Stimulated activated CD8-positive, alpha-beta memory T cell treated with anti-CD3 and anti-CD28 coated beads, Interleukin-12 subunit alpha, Interleukin-12 subunit beta, amount 100 ng/mL, for 1 hour (primary cell): ENCODE measurements at places on chromosomes 11 and 22.

DNA sequence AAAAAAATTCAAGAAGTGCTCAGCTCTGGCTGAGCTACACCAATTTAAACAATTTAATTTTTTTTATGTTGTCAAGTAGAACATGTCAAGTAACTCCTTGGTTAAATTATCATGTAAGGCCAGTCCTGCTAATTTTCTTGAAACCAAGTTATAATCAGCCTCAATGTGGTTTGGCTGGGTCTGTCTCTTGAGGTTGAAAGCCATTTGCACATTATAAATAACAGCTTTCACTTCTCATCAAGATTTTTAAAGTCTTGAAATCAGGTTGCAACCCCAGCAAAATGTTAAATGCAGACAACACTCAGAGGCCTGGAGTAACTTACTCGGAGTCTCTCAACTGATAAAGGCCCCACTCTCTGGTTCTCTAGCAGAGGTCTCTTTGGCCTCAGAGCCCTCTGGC is 324.4 kb downstream of the BRD1 start:
- no peak for DNase-seq

- DNase-seq: no peak
Measured at GRCh38 chr11:828506-829175, 922 bp downstream of the CRACR2B start.

GRCh38 chr11:73263640-73264039 is 8.5 kb upstream of the P2RY6 start:
- no peak for DNase-seq

DNA sequence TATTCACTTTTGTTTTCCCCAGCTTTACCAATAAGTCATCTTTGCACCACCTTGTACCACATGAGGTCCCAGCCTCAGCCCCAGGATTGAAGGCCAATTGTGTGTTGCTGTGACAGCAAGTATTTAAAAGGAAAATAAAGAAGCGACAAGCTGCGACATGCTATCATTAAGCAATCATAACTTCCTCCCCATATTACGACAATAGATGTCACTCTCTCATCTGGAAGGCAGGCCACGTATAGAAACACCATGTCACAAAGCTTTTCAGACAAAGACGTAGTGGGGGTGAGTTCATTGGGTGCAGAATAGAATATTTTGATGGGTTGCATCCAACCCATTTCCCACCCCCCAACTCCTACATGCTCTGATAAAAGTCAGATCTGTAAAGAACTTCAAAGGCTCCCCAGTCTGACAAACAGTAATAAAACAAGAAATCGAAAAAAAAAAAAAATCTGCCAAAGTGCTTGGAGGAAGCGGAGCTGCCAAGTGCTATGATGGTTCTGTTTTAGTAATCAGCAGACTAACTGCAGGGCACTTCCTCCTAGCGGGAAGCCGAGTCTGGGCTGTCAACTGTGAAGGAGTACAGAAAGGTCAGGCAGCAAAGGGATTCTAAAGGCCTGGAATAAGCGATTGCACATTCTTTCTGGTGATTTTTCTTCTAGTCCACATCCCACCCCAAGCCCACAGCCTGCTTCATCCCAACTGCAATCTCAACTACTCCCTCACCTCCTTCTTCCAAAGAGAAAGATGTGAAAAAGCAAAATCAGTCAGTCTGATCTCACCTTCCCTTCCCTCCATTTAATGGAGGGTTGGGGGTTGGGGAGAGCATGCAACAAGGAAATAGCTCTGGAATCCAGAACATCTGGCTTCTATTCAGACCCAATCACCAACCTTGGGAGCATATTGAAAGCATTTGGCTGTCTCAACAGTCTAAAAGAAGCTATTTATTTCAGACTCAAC is 131.4 kb upstream of the UBASH3B start:
- no peak for DNase-seq

DNA sequence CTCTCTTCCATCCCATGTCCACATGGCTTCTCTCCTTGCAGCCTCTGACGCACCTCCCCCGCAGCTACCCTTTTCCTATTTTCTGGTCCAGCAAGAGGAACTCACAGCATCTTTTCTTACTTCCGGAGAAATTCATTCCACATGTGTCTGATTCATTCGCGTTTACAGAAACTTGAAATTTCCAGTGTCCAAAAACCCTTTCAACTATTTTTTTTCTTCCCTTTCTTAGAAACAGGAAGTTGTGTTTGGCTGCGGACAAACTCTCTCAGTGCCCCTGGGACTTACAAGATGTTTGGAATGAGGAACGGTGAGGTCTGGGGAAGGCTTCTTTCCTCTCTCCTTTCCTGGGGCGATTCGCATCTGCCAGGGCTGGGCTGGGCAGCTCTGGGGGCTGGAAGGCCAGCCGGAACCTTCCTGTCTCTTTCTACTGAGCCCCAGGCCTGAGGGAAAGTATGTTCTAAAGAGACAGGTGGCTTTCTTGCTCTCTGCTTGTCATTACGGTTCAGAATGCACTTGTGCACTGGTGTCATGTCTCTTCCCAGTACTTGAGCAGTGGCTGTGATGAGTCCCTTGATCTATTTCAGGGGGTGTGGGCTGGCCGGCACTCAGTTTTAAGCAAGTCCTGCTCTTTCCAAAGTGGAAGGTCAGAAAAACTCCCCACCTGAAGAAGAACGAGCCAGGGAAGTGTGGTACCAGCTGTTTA is 27.5 kb downstream of the ADAMTS8 start:
- no peak for DNase-seq

- no peak for DNase-seq
Measured at GRCh38 chr22:44224166-44224565, 43.4 kb downstream of the PARVG start.

DNA sequence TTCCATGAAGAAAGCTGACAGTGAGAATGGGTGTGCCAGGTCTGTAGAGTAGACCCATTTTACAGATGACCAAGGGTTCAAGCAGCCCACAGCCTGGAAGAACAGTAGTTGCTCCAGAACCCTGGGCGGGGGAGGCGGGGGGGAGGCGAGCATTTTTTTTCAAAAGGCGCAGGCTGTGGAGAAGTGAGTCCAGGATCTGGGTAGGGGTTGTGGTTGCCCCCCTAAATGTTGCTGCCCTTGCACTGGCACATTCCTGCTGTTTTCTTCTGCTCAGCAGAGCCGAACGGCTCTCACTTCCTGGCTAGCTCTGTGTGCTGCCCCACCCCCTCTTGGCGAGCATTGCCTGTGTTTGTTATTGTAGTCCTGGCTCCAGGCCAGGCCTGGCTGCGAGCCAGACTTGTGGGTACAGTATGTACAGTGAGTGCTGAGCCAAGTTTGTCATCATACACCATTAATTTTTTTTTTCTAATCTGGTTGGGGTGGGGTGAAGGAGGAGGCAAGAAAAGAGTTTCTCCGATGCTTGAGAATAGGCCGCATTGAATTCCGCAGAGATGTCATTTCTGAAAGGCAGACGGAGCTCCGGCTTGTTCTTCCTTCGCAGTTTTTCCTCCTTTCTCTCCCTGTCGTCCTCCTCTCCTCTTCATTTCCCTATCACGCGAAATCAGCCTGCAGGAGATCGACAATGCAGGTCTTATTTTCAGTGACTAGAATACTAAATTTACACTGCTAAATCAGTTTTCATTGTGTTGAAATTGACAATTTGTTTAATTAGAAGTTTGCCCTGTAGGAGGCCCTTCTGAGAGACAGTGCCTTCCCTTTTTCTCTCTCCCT is 100.5 kb downstream of the ZBTB16 start:
- peak; percentile 94 for DNase-seq

DNA sequence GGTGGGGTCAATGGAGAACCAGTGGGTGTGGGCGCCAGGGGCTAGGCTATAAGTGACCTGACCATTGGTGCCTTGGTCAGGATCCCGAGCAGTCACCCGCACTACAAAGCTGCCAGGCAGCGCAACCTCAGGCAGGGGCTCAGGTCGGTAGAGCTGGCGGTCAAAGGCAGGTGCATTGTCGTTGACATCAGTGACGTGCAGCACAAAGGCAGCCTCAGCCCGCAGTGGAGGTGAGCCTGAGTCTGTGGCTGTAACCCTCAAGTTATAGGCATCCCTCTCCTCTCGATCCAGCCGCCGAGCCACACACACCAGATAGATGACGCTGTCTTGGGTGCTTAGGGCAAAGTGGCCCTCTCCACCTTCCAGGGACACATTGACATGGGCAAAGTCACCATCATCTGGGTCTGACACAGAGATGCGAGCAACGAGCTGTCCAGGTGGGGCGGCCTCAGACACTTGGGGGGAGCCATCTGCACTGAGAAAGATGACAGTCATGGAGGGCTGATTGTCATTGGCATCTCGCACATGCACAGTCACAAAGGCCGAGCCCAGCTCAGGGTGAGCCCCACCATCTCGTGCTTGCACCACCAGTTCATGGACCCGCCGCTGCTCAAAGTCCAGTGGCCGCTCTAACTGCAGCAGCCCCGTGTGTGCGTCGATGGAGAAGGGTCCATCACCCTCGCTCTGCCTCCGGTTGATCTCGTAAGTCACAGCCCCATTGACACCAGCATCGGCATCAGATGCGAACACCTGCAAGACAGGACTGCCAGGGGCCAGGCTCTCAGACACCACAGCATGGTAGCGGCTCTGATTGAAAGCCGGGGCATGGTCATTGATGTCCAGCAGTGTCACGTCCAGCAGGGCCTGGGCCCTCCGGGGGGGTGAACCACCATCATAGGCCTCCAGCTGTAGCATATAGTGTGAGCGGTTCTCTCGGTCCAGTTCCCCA is 15.3 kb downstream of the DCHS1 start:
- DNase-seq: no peak

GRCh38 chr22:43600265-43600664 is 188.5 kb downstream of the MPPED1 start:
- no peak for DNase-seq

DNA sequence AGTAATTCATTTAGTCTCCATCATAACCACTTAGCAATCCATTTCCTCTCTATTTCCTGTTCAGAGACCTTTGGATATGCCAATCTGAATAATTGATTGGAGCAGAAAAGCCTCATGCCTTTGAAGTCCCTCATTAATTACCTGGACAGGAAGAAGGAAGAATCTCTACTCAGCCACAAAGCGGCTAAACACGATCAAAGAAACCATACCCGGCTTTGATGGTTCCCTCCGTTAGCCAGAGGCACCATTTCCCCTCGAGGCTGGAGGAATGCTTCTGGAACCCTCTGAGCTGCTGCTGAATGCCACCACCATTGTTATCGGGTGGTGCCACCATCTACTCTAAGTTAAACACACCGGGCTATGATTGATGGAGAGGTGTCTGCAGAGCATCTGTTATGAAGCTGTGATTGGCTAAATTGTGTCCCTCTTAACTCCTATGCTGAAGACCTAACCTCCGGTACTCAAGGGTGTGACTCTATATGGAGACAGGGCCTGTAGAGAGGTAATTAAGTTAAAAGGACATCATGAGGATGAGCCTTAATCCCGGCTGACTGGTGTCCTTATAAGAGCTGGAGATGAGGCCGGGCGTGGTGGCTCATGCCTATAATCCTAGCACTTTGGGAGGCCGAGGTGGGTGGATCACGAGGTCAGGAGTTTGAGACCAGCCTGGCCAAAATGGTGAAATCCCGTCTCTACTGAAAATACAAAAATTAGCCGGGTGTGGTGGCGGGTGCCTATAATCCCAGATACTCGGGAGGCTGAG is 168.6 kb downstream of the CTTN start:
- no peak for DNase-seq

DNA sequence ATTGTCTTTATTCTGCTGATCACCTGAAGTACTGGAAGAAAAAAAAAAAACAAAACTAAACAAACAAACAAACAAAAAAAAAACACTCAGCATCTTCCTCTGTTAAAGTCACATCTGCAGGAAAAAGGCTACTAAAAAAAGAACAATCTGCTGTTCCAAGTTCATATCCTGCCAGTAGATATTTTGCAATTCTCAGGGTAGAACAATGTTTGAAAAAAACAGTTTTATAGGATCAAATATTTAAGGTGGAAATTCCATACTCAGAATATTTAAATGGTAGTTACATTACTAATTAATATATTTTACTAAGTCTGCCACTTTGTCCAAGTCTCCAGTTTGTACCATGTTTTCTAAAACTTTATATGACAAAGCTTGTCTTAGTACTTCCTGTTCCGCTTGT is 175.2 kb downstream of the SBF2 start:
- no peak for DNase-seq

DNA sequence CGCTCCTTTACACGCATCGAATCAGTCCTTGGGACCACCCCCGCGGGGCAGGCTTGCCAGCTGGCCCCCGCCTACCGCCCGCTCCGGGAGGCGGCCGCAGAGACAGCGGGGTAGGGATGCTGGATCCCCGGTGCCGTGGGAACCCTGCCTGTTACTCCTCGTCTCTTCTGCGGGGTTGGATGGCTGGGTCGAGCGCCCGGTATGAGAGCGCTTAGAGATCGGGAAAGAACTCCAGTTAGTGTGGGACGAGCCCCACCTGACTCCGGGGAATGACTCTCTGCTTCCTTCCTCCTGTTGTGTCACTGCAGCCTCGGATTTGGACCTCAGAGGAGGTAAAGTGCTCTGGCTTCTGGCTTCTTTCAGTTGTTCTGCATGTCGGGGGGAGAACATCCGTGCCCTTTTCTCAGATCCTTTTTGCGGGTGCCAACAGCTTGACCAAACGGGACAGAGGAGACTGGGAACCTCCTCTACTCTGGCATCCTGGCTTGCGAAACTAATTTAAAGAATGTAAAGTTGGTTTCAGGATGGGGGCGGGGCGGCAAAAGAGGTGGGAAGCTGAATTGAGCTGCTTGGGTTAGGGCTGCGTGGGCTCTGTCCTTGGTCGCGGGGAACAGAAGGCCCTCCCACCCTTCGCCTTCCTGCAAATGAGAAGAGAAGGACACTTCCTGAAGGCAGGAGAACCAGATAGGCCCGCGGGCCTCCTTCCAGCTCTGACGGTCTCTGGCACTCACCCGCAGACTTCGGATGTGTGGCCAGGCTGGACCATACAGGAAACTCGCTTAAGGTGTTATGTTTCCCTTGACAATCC is 938 bp downstream of the LAYN start:
- DNase-seq: no peak

DNA sequence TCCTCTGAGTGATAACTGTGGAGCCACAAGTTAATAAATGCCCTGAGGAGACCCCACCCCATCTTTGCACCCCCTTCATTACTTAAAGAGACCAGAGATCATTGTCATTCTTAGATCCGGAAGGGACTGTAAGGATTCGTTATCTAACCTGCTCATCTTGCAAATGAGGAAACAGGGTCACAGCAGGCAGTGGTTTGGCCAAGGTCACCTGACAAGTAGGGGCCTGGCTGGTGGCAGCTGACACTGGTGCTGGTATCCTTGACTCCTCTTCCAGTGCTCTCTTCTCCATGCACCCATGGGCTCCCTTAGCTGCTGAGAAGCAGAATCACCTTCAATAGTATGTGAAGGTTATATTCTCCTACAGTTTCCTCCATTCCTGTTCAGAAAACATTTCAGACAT is 151.6 kb downstream of the GRIK4 start:
- no peak for DNase-seq

- DNase-seq: no peak
Measured at GRCh38 chr22:46424496-46424895, 89.0 kb downstream of the TRMU start.

DNA sequence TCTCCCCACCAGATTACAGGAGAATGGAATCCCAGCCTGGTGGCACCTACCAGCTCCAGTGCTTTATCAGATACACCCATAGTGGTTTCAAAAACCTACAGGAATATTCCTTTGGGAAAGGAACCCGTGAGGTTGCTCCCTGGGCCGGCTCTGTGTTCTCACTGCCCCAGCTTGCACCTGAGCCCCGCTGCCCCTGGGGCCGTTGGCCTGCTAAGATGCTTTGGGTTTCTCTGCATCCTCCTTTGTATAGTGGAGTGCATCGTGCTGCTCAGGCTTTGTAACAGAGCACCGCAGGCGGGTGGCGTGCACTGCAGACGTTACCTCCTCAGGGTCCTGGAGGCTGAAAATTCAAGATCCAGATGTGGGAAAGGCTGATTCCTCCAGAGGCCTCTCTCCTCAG is 414.1 kb downstream of the BRD1 start:
- no peak for DNase-seq

GRCh38 chr11:107665018-107665417 is 46.8 kb downstream of the SLN start:
- DNase-seq: no peak

- DNase-seq: no peak
Measured at GRCh38 chr22:39558254-39558727, 12.3 kb upstream of the CACNA1I start.
